ENCODE measurements at places on chromosomes 1 and 21.

- DNase-seq, result no peak
Measured at GRCh38 chr1:151729966-151730291, 8.6 kb downstream of the RIIAD1 start.

DNA sequence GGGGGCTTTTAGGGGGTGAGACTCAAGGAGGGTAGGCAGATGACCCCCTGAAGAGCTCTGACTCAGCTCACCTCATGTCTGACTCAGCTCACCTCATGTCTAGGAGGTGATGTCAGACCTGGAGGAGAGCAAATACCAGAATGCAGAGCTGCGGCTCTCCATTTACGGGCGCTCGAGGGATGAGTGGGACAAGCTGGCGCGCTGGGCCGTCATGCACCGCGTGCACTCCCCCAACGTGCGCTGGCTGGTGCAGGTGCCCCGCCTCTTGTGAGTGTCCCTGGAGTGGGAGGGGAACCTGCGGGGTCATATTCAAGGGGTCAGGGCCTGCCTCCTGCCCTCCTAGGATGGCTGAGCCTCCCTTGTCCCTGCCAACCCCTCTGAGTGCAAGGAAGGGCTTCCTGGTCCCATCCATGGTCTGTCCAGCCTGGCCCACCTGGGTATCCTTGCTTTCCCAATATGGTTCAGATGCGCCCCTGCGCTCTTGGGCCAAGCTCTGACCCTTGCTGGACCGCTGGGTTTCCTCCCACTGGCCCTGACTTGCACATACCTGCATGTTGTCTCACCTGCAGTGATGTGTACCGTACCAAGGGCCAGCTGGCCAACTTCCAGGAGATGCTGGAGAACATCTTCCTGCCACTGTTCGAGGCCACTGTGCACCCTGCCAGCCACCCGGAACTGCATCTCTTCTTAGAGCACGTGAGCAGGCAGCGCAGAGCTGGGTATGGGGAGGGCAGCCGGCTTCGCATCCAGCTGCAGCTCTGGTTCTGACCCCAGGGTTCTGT, 9.1 kb downstream of the AMPD2 start:
- DNase-seq, result no peak

- DNase-seq, result no peak
Measured at GRCh38 chr1:100354971-100355394, 2.7 kb downstream of the CDC14A start.

DNA sequence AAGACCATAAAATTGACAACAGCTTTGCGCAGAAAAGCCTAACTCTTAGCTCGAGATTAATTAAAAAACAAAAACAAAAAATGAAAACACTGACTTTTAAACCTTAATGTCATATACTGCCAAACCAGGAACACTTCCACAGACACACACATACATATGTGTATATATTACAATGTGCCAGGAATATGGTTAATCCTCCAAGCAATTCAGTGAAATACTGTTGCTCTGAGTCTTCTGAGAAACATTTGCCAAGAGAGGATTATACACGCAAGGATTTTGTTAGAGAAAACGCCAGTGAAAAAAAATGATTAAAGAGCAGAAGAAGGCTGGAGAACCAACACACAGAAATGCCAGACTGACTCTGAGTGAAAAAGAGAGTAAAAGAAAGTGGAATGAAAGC, 116.7 kb upstream of the CHRM3 start:
- no peak for DNase-seq

- no peak for DNase-seq
Measured at GRCh38 chr1:74686928-74687327, 13.3 kb upstream of the ERICH3 start.

DNA sequence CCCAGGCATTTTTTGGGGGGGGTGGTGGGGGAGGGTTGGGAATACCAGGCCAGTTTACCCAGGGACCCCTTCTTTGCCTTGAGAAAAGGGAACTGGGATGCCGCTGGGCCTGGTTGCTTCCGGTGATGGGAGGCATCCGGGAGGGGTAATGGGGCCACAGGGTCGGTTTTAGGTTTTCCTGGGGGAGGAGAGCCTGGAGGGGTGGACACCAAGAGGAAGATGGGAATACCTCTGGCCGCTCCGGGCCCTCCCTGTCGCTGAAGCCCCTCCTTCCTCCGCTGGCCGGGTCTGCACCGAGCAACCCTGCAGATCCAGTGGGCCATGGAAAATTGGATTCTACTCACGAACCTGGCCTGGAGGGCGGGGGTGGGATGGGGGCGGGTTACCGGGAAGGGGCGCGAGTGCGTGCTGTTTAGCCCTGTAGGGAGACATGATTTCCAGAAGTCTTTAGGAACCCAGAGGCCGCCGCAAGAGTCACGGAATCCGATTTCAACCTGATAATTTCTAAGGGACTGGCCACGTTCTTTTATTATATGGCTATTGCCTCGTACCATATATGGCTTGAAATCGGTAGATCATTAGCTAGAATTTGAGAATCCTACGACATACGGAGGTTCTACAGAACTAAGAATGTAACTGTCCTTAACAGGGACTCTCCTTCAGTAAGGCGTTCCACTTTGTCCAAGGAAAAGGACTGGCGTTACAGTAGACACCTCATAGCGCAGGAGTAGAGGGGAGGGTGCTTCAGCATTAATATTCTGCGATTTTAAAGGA, 749 bp downstream of the AKIRIN1 start:
- DNase-seq, result peak; percentile 48

- no peak for DNase-seq
Measured at GRCh38 chr1:65141394-65141793, 6.6 kb upstream of the AK4 start.

- no peak for DNase-seq
Measured at GRCh38 chr1:8232036-8232757, 85.7 kb upstream of the SLC45A1 start.

DNA sequence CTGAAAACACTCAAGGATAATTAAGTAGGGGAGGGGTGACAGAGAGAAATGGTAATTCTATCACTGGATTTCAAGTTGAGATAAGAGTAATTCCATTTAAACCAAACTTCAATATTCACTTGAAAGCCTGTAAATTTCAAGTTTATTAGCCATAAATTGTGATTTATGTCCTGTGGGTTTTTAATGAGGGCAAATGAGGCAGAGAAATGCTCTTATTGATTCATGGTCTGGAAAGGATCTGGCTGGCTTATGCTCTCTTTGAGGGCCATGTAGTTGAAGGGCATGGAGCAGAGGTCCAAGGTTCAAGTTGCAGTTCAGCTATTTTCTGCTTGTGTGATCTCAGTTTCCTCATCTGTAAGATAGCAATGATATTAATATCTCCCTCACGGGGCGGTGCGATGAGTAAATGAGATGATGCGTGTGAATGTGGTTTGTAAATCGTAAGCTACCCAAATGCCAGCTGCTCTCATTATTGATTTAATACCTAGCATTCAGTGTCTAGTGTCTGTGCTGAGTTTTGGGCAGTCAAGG, 12.3 kb downstream of the OLFML3 start:
- DNase-seq, result no peak

- peak; percentile 3 for DNase-seq
Measured at GRCh38 chr1:109632671-109633346, 13.2 kb downstream of the AMPD2 start.

GRCh38 chr1:220198186-220199005, 73.9 kb downstream of the RAB3GAP2 start:
- DNase-seq, result no peak

DNA sequence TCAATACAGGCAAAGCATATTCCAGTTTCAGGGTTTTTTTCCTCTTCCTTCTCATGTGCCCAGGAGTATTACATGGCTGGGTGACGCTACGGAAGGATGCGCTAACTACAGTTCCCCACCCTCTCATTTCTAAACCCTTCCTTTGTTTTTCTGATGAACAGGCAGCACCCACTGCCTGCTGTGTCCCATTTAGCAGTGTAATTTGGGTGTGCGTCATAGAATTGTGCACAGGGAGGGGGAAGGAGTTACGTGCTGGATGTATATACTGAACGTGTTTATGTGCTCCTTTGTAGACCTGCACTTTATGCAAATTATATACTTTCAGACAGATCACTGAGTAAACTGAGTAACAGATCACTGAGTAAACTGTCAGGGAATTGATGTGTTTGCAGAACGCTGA, 44.5 kb downstream of the ELAPOR1 start:
- DNase-seq, result no peak

DNA sequence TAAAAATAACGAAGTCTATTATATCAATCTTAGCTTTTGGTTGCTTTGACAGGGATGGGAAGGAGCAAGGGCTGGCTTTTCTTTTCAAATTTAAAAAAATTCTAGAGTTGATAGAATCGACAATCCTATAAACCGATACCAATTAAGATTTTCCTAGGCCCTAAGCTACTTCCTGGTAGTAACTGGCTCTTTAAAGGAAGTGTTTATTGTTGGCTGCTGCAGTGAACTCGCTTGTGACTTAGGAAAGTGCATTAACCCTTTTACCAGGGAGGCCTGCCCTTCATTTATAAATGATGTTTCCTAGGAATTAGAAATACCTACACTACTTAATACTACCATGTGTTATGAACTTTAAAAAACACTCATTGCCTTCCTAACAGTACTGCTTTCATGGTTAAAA, 33.2 kb downstream of the ATP5PF start:
- no peak for DNase-seq

DNA sequence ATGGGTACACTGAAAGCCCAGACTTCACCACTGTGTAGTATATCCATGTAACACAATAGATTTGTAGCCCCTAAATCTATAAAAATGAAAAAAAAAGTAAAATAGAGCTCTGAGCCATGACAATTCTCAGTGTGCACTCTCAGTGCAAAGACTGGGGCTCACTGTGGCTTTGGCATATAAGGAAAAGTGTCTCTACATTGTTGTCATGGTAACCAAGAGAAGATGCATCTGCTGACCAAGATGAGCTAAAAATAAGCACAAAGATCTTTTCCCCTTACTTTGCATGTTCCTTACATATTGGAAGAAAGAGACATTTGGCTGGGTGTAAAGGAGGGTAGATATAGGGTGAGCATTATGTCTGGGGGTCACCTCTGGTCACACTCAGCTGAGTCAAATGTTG, 12.0 kb downstream of the PGLYRP4 start:
- DNase-seq, result no peak

- no peak for DNase-seq
Measured at GRCh38 chr1:70072231-70072751, 133.1 kb downstream of the LRRC40 start.

- DNase-seq, result peak; percentile 29
Measured at GRCh38 chr1:18924221-18924691, 21.9 kb upstream of the ALDH4A1 start.

GRCh38 chr1:199742547-199742946, 285.0 kb upstream of the NR5A2 start:
- peak; percentile 96 for DNase-seq

DNA sequence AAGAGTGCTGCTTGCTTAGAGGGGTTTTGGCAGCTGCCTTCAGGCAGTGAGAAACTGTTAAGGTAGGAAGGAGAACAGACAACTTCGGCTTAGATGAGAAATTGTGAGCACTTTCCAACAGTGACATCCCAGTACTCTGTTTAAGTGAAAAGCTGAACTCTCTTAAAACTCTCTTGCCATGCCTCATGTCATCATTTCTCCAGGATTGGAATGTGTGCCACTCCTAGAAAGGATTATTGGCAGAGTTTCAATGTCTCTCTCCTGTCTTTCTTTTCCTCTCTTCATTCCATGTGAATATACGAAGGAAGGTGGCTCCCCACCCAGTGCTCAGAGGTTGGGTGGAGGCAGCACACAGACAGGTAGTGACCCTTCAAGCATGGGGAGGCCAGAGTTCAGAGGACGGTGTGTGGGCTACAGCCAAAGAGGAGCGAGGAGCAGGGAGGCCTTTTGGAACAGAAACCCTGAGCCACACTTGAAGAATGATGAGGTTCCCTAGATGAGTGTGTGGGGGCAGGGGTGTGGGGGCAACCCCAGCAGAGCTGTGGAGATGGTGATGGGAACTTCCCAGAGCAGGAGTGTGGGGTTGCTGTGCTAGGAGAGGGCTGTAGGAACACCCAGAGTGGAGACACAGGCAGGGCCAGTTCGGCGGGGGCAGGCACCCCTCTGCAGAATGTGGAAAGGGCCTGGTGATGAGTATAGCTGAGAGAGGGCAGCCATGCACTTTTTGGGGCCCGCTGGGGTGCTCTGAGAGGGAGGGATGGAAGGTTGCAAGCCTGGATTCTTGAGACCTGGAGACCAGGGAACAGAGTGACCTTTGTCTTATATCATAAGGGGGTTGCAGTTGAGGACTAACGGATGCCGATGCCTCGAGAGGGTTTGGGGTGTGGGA, 58.8 kb downstream of the GALNT2 start:
- DNase-seq, result no peak

DNA sequence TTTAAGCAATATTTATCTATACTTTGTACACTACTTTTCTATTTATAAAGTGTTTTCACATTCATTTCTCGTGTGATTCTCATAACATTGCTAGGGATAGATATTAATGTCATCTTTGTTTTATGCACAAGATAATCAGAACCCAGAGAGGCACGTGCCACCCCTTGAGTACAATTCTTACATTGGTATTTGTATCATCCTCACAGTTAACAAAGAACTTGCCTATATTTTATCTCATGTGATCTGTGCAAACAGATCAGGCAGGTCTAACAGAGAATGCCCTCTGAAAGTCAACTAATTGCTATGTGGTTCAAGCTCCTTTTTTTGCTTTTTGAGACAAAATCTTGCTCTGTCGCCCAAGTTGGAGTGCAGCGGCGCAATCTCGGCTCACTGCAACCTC, 604.5 kb downstream of the LMO4 start:
- no peak for DNase-seq

- DNase-seq, result peak; percentile 34
Measured at GRCh38 chr1:158147401-158147800, 33.3 kb upstream of the CD1D start.

GRCh38 chr1:208043691-208044181, 132.8 kb upstream of the CD34 start:
- DNase-seq, result no peak

DNA sequence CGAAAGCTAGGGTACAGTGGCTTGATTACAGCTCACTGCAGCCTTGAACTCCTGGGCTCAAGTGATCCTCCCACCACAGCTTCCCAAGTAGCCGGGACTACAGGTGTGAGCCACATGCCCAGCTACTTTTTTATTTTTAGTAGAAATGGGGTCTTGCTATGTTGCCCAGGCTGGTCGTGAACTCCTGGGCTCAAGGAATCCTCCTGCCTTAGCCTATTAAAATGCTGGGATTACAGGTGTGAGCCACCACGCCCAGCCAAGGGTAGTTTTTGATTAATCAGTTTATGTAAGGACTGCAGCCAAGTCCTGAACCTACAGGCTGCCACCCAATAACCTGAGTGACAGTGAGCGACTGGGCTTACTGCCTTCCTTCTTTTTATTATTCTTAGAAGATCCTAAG, 88.3 kb downstream of the PIK3R3 start:
- DNase-seq, result no peak

DNA sequence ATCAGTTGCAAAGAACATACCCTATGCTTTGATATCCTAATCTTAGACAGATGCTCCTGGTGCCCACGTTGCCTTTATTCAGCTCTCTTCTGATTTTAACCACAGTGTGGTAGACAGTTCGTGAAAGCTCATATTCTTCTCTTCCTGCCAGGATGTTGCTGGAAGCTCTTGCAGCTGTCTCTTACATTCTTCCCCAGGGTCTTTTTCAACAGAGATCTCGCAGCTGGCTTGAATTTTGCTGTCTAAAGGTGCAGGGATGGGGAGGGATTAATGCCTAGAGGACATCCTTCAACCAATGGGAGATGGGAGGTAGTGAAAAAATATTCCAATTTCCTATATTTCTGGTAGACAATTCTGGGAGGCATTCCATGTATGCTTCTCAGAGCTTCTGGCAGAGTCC, 150.0 kb upstream of the APP start:
- DNase-seq, result no peak

Measured in CD14-positive monocyte (primary cell).